ENCODE measurements at places on chromosomes 16 and 17. TPM values are rescaled to one million over a fixed set of nuclear protein-coding genes. Genes with fewer than 3 reads are reported as not detected.

GRCh38 chr17:31048780-31049179 lies 46.0 kb upstream of the NF1 start:
- DNase-seq: no peak

DNA sequence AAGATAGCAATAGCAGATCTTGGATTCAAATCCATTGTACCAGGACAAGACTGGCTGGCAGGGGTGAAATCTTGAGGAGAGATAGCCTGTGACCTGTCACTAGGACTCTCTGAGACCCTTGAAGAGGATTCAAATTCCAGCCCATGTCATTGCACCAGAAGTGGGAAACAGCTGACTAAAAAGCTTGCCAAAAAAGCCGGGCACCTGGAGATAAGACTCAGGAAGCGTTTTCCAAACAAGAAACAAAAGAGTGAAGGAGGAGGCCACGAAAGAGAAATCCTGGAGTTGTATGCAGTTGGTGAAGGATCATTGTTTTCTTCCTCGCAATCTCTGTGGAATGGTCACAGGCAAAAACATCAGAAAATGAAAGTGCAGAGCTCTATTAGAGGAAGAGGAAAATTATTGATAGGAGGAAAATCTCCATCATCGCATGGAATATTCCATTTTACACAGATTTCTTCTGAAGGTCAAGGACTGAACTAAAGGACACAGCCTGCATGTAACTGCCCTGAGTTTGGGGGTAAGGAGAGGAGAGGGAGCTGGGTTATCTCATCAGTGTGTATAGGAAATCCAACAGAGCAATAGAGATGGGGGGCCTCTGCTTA lies 9.0 kb upstream of the WSB1 start:
- DNase-seq: no peak

DNA sequence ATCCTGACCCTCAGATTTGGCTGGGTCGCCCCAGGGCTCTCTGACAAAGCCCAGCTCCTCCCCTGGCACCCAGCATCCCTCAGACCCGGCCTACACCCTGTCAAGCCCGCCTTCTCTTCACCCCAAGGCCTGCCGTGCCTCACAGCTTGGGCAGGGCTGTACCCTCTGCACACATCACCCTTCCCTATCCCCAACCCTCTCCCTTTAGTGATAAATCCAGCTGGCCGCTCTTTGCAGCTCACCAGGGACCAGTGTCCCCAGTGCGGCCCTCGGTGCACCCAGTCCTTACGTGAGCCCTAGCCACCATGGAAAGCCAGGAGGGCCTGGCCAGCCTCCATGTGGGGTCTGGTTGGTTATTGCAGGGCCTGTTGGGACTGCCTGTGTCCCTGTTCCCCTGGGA lies 74.5 kb downstream of the RAI1 start:
- DNase-seq: no peak

DNA sequence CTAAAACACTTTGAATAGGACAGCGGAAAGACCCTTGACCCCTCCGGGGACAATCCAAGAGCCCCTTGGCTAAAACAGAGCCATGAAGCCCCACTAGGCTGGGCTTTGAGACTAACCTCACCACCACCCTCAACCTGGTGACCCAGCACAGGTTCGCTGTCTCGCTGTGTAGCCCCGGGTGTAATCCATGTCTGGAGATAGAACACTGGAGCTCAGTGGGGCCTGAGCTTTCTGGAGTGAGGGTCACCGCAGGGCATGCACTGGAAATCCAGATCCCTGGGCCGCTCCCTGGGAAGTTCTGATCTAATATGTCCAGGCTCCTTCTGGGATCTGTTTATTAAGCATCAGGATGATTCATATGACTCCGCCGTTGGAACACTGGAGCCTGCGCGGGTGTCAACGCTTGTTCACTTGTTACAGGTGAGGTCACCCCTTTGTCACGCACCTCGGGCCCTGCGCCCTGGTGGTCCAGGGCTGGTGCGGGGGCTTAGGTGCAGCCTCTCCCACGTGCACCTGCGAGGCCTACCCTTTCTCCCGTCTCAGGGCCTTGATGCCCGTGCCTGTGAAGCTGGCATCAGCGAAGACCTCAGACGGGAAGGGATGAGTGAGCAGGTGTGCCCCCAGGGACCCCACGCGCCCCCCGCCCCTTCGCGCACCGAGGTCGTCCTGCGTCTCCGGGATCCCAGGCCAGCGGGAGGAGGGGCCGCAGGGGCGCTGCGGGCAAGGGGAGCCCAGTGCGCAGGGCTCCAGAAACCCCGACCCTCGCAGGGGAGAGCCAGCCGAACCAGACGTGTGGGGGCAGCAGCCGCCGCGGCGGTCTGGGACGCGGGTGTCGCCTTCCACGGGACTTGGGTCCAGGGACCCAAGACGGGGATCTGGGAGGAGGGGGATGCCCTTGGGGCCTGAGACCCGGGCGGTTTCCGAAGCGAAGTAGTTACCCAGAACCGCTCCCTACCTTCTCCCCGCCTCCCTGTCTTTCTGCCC lies 224.1 kb upstream of the FOXF1 start:
- DNase-seq: peak; percentile 65

GRCh38 chr16:19923396-19923795 lies 38.7 kb upstream of the GPRC5B start:
- DNase-seq: peak; percentile 10

- no peak for DNase-seq
Measured at GRCh38 chr16:11621539-11621919, 34.8 kb upstream of the LITAF start.

DNA sequence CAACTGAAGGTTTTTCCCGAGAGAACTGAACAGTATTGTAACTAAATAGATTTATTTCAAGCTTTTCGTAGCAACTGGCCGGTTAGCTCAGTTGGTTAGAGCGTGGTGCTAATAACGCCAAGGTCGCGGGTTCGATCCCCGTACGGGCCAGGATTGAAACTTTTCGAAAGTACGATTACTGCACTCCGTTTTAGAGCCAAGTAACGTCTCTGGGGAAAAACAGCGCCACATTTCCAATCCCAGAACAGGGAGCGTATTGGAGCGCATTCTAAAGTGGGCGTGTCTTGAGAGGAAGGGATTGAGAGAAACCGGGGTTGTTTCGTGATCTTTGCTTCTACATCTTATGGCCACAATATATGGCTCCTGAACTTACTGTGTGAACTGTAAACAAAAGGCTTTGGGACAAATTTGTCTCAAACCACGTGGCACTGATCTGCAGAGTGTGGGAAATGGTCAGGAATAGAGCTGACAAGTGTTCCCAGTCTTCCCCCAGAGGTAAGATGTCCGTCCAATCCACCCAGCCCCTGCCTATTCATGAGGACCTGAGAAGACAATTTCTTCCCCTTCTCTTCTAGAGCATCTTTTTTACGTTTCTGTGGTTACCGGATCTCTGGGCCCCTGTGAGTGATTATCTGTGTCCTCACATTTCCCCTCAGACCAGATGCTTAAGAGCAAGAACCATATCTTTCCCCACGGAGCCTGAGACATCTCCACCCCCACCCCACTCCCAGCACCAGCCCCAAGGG lies 2.3 kb downstream of the BORCS6 start:
- DNase-seq: peak; percentile 94

- DNase-seq: no peak
Measured at GRCh38 chr16:85686912-85687591, 1.7 kb downstream of the GINS2 start.

DNA sequence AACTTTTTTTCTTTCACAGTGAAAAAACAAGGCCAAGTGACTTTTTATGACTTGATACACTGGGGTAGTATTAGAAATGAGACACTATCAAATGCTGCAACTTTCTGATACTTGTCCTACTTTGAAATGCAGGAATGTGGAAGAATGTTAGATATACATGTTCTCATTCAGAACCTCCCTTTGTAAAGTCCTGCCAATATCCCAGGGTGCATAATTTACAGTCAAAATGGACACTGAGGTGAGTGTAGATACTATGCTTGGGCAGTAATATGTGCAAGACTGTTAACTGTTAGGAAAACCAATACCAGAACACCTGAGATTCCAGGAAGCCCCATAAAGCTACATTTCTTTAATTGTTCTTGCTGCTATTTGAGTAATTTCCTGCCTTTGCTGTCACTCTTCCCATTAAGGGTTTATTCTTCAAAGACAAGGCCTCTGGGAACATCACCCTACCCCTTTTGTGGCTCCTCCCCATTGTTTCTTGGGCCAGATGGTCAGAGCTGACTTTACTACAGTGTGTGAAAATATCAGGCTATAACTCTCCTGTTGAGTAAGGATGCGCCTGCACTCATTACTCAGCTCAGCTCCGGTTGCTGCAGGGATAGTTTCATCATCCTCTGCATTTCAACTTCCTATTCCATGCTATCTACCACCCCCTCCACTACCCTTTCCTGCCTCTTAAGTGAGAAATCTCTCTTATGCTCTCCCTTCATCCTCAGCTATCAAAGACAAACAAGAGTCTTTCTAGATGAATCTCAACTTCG lies 48.7 kb downstream of the TMEM100 start:
- DNase-seq: no peak

DNA sequence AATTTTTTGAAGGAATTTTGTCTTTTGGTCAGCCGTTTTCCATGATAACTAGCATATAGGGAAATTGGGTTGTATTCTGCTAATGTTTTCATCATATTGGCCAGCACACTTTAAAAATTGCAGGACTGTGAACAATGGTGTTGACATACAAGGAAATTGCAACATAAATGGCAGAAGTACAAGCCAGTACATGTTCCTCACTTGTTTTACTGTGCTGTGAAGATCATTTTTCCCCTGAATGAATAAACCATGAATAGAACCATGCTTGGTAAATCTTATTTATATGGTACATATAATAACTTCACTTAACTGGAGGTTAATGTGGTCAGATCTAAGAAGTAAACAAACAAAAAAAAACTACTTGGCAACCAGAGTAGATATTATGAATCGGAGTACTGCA lies 22.8 kb downstream of the OMG start:
- DNase-seq: no peak

DNA sequence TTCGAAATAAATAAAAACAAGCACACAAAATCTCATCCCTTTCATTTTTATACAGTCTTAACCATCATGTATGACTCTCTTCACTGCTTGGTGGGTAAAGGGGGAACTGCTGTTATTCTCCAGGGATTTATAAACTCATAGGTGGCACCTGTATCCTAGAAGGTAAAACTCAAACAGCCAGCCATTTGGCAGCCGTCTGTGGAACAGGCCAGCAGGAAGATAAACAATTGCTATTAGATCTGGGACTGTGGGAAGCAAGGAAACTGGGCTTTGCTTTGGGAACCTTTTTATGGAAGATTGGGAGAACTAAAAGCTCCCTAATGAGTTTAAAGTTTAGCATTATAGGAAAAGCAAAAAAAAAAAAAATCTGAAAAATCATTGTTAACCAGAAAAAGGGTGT lies 126.0 kb downstream of the TANGO6 start:
- DNase-seq: no peak

The KRT25 gene
- not detected for total RNA-seq

The ARHGAP23 gene
- 114 TPM for total RNA-seq

The PYCARD gene
- total RNA-seq: 14.5 TPM

Data from type B pancreatic cell (in vitro differentiated cells).